Stimulated activated CD4-positive, alpha-beta T cell treated with anti-CD3 and anti-CD28 coated beads, TNF-alpha, amount 100 ng/mL, for 4 hours (primary cell): ENCODE measurements at places on chromosomes 2 and 18.

GRCh38 chr2:54767921-54768320 lies 44.5 kb downstream of the EML6 start:
- DNase-seq: no peak

DNA sequence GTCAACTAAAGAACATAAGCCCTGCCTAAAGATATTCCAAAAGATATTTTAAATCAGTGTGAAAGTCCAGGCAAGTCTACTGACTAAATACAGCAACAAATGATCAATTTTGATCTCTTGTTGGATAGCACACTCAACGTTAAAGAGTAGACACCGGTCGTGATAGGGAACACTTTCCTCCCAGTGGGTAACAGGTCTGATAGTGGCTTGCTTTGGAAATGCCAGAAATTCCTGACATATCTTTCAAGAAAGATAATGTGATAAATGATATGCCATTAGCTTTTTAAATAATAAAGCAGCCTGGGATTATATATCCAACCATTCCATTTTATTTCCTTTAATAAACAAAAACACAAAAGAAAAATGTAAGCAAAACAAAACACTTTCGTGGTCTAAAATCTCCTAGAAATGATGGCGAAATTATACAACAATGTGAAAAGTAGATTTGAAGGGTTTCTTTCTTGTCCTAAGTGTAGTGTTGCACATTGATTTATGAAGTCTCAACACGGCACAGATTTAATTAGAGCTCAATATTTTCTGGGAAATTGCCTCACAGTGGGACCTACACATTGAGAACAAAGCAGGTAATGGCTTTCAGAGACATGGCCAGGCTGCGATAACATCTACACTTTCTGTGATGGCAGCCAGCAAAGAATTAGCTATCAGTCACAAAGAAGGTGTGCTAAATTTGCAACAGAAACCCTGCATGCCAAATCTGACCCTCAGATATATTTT lies 158.6 kb downstream of the PPP1R1C start:
- DNase-seq: no peak

DNA sequence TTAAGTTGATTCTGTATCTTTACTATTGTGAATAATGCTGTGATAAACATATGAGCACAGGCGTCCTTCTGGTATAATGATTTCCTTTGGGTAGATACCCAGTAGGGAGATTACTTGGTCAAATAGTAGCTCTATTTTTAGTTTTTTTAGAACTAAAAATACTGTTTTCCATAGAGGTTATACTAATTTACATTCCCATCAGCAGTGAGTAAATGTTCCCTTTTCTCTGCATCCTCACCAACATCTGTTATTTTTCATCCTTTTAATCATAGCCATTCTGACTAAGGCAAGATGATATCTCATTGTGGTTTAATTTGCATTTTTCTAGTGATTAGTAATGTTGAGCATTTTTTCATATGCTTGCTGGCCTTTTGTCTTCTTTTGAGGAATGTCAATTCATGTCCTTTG lies 35.1 kb downstream of the PMS1 start:
- no peak for DNase-seq

GRCh38 chr2:98478088-98478551 lies 33.5 kb downstream of the INPP4A start:
- no peak for DNase-seq

DNA sequence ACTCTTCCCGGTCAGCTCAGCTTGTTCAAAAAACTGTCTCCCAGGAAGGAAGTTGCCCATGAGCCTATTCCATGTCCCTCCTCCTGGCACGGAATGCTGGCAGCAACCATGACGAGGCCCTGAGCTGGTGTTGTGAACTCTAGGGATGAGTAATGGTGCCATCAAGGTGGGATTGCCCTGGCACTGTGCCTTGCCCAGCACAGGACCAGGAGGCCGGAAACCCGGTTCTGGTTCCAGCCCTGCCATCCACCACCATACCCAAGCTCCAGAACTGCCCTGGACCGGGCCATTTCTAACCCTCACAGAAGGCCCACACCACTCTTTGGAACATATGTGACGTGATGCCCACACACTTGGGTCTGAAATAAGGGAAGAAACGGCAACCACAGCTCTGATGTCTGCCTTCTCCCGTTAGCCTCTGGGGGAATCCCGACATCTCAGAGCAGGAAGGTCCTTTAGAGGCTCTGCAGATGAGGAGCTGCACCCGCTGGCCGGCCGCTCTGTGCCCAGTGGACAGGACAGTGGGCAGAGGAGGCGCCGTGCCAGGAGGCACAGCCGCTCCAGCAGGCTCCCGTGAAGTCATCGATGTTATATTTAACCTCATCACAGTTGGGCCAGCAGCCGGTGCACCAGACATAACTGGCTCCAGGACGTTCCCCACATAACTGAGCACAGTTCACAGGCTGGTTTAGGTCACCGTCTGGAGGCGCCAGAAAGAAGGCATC lies 462.1 kb upstream of the ID2 start:
- no peak for DNase-seq

DNA sequence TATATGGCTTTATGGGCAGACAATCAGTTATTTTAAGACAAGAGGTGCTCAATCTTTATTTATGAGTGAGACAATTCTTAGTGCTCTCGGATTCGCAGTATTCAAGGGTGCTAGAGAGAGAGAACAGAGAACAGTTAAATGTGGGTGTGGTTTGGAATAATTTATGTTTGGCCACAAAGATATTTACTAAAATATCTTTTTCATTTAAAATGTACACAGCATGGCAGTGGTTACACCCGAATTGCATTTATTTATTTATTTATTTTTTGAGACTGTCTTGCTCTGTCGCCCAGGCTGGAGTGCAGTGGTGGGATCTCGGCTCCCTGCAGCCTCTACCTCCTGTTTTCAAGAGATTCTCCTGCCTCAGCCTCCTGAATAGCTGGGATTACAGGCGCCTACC lies 109.2 kb downstream of the CDCA7 start:
- DNase-seq: no peak

GRCh38 chr2:4782647-4783046 lies 909.5 kb upstream of the SOX11 start:
- DNase-seq: no peak

- DNase-seq: no peak
Measured at GRCh38 chr18:23183411-23184150, 48.3 kb downstream of the CABLES1 start.

DNA sequence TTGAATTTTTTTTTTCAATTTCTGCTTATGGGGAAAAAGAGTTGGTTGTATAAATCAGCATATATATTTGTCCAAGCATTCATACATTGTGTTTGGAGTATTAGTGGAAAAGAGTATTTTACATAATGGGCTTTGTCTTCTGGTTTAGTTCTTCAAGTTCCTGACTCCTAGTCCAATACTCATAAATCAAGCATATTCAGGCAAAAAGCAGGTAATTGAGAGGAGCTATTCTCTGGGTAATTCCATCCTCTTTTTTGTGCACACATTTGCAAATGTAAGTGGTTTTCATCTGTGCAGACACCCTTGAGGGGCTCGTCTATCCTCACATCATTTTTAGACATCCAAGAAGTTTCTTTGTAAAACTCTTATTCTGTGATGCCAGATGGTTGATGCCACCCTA lies 337.2 kb downstream of the ARHGAP15 start:
- DNase-seq: no peak
